Fibroblast of upper back skin (primary cell): ENCODE measurements at places on chromosomes 4 and X.

GRCh38 chr4:180828455-180829018 lies 1414.7 kb upstream of the TENM3 start:
- peak; percentile 84 for DNase-seq

- no peak for DNase-seq
Measured at GRCh38 chrX:70774223-70774622, 134.3 kb downstream of the TEX11 start.

DNA sequence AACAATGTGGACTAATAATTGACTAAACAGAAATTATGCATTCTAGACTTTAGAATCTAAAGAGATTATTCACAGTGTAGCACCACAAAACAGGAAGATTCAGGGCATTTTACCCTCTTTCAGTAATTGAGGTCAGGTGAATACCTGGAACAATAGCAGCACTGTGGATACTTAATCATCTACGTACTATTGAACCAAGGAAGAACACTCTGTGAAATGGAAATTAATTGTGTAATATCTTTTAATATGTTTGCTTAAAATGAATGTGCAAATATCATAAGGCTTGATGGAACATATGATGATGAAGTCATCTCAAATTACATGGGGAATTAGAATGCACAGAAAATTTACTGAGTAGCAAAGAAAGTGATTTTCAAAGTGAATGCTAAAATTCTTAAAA lies 68.5 kb upstream of the MAP9 start:
- DNase-seq, result no peak

DNA sequence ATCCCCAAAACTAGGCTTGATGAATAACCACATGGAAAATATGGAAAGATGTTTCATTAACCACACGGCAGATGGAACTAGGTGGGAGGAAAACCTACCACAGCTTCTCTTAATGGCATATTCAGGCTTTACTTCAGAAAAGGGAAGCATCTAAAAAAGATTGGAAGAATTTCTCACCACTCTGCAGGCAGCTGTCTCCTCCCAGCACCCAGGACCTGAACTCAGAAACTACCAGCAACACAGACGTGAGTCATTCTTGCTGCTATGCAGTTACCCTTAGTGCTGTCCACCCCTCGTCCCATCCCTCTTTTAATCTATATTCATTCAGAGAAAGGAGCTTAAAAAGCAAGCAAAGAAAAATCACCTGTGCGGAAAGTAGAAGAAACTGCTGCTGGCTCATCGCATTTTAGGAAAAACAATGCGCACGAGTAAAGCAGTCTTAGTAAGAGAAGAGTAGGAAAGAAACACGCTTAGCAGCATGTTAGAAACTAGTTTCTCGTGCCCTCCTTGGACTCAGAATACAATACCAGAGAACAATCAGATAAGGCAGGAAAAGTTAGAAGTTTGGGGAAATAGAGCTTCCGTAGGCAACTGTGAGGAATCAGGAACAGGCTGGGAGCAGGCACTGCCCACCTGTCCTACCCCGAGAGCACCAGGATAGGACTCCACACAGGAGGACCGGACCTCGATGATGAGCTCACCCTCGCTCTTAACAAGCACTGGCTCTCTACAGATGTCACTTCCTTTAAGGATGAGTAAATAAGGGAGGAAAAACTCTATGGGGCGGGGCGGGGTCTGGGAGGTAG lies 48.1 kb upstream of the ENPP6 start:
- peak; percentile 46 for DNase-seq

DNA sequence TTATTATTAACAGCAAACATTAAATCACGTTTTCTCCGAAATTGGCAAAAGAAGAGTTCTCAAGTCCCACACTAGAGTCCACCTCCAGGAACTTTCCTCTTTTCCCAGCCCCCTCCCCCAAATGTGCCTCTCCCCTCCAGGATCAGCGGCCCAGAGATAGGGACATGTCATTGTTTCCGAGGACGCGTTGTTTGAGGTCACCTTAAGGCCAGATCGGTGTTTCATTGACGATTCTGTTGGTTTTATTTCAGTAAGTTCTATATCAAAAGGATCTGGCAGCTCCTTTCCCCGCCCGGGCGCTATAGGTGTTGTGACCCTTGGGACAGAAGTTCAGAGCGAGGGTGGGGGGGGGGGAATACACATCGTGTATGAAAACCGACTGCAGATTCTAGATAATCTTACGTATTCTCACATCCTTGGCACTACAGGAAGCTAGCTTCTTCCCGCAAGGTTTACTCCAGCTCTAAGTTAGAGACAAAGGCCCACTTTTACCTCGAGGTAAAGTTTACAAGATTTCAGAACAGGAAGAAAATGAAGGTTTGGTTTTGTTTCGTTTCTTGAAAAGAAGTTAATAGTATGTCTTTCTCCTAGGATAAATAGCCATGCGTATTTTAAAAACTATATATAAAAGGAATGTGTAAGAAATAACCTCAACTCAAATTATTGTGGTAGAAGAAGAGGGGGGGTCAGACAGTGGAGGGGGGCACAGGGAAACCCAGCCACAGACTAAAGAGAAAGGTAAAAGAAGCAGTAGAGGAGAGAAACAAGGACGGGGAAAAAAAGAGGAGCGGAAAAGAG lies 739 bp upstream of the MSX1 start:
- DNase-seq, result no peak

- no peak for DNase-seq
Measured at GRCh38 chrX:47209508-47210238, 8.8 kb upstream of the CDK16 start.

DNA sequence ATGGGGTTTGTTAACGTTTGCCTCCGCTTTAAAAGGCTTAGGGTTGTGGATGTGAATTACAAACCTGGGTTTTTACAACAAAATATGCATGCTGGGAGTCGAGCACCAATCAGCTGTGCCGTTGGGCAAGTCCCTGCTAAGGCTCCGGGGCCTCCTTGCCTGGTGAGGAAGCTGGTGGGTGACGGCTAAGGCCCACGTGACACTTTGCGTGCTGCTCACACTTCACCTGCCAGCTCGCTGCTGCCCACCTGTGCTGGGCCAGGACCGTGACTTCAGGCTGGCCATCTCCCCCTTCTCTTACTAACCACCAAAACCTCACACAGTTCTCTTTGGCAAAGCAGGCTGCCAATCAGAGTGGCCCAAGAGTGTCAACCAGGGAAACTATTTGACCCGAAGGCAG lies 178.3 kb downstream of the AFAP1 start:
- no peak for DNase-seq

DNA sequence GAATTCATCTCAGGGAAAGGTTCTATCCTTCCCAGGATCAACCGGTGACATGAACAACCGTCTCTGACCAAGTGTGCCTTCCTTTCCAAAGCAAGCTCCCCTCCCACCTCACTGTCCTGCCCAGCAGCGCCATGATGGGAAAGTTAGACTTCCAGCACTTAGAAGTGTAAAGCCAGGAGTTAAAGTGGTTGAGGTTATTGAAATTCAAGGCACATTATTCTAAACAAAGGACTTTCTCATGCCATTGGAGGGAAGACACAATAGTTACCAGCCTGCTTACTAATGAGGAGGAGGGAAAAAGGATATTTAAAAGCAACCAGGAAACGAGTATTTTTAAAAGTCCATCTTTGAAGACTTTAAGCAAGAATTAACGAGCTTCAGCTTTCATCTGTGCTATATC lies 96.8 kb downstream of the NSUN7 start:
- no peak for DNase-seq

DNA sequence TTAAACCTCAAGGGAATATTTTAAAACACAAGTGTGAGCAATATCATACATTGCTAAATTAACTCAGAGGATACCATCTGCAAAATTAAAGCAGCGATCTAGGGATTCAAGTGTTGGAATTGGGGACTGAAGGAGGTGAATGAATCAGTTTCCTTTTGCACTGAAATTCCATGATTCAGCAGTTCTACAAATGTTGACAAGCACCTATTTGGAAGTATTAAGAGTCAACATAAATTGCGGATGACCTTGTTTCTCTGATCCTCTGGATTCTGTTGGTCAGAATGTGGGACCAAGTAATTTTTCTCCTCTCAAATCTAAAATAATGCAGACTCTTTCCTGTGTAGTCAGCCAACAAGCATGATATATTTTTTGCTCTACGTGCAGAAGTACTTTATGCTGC lies 78.8 kb downstream of the LDB2 start:
- no peak for DNase-seq

GRCh38 chr4:78254893-78255292 lies 197.8 kb downstream of the FRAS1 start:
- no peak for DNase-seq

GRCh38 chr4:184942444-184943425 lies 75.6 kb upstream of the HELT start:
- DNase-seq, result no peak

GRCh38 chr4:122716825-122717448 lies 15.6 kb upstream of the BBS12 start:
- DNase-seq, result peak; percentile 68

DNA sequence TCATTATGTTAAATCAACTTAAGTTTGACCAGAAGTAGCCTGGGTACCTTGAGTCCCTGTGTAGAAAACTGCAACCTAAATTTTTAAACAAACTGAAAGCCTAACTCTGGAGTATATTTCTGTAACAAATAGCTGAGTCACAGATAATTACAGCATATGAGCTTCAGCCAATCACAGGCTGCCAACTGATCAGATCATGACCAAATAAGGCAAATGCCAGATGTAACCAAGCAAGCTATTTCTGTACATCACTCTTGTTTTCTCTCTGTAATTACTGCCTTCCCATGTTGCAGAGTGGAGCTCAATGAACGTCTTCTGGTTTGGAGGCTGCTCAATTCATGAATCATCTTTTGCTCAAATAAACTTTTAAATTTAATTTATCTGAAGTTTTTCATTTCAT lies 980.9 kb upstream of the DIAPH2 start:
- peak; percentile 0 for DNase-seq

- DNase-seq, result no peak
Measured at GRCh38 chr4:79053754-79054153, 114.5 kb upstream of the PAQR3 start.

DNA sequence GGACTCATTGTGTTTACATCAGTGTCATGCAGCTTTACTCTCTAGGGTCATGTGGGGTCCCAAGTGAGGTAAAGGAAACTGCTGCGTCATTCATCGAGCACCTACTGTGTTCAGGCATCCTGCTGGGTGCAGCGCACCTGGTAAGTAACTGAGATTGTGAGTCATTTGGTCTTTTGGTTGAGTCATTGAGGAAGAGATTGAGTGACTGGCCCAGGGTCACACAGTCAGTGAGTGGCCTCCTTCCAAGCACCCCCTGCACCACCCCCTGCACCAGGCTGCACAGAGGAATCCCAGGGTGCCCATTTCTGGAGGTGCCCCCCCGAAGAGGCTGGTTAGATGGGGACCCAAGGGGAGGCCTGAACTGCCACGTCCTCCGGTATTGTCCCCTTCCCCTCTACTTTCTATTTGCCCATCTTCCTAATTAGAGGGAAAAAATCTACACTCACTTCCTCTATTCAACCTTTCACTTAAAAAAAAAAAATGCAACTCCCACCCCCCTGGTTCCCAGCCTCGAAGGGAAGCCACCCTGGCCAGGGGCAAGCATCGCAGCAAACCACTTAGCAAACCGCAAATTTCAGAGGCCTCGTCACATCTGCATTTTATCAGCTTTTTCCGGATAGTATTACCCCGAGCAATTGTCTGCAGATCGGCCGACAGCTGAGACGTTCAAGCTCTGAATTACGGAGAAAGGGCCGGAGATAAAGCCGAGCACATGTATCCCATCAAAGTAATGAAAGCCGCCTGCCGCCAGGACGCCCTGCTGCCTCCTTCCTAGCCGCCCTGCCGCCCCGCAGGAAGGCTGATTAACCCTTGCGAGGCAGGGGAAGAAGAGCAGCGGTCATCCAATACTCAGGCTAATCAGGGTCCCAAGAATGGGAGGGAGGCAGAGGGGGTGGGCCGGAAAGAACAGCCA lies 96.3 kb upstream of the MSX1 start:
- DNase-seq, result peak; percentile 94

GRCh38 chr4:112327965-112328733 lies 31.0 kb downstream of the ALPK1 start:
- DNase-seq, result peak; percentile 55

- no peak for DNase-seq
Measured at GRCh38 chr4:88006956-88007303, 505 bp upstream of the PKD2 start.

GRCh38 chrX:15786915-15787314 lies 3.4 kb upstream of the ZRSR2 start:
- DNase-seq, result no peak

GRCh38 chr4:15689540-15689939 lies 7.9 kb downstream of the FAM200B start:
- no peak for DNase-seq

- peak; percentile 9 for DNase-seq
Measured at GRCh38 chrX:51461053-51462044, 35.0 kb downstream of the NUDT11 start.

- DNase-seq, result no peak
Measured at GRCh38 chr4:111905511-111905910, 239.7 kb upstream of the FAM241A start.

DNA sequence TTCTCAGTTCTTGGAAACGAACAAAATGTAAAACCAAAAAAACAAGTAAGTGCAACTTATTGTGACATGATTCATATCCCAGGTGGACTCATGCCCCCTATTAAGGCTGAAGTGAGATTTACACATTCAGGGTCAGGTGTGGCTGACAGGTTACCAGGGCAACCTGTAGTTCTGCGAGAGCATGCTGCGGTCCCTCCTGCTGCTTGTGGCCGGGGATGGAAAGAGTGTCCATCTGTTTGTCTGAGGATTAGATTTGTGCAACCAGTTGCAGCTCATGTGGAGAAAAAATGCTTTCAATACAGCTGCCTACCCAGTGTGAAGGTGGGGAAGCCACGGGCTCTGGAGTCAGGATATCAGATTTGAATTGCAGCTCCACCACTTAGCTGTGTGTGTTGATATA lies 78.8 kb downstream of the FAM184B start:
- no peak for DNase-seq

DNA sequence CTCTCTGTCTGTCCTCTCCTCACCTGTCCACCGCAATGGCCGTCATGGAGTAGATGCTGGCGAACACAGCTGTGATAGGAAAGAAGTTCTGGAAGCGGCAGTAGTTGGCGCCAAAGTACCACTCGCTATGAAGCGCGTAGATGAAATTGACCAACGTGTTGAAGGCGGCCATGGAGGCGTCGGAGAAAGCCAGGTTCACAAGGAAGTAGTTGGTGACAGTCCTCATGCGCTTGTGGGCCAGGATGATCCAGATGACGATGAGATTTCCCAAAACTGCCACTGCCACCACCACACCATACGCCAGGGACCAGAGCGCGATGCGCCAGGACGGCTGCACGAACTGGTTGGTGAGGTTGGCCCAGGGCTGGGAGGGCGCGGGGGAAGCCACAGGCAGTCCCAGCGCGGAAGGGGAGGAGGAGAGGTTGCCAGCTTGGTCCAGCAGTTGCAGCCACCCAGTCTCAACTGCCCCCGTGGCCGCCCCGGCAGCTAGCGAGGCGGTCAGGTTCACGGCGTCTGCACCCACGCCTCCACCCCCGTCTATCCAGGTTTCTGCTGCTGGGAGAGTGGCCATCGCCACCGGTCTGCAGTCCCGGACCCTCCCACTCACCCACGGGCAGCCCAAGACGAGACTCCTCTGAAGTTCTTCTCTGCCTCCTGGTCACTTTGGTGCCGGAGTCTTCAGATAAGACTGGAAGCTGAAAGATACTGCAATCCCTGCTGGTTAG lies 518 bp downstream of the TACR3 start:
- DNase-seq, result peak; percentile 17
